ENCODE measurements at places on chromosomes 1 and 21. TPM values are rescaled to one million over a fixed set of nuclear protein-coding genes. Genes with fewer than 3 reads are reported as not detected.

DNA sequence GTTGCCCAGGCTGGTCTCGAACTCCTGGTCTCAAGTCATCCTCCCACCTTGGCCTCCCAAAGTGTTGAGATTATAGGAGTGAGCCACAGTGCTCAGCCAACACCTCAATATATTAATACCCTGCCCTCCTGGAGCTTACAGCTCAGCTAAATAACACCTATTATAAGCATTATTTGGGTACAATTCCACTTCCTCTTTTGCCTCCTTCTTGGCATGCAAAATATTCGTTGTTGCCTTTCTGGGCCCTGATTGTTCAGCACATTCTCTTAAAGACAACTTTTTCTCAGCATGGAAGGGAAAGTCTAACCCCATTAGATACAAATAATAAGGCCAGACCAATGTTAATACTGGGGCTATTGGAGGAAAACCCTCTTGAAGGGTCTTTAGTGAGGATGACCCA, 2.8 kb downstream of the PAQR7 start:
- no peak overlapping the region for H3K4me3 ChIP-seq
- no peak overlapping the region for H3K27ac ChIP-seq

DNA sequence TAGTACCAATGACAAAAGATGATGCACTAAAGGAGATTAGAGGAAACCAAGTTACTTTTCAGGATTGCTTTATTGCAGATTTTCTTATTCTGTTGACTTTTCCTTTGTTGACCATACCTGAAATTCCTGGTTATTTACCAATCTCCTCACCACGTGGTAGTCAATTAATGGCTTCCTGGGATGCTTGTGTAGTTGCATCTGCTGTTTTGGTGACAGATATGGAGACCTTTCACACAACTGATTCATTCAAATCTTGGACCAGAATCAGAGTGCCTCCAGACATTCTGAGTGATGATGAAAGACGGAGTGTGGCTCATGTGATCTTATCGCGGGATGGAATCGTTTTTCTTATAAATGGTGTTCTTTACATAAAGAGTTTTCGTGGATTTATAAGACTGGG, 91.3 kb downstream of the CATSPERE start:
- DNase-seq: no peak
- H3K36me3 ChIP-seq: no peaks in the 10 kb centered on the region
- no peaks in the 10 kb centered on the region for H3K4me1 ChIP-seq
- H3K27ac ChIP-seq: no peak overlapping the region
- H3K4me3 ChIP-seq: no peak overlapping the region

DNA sequence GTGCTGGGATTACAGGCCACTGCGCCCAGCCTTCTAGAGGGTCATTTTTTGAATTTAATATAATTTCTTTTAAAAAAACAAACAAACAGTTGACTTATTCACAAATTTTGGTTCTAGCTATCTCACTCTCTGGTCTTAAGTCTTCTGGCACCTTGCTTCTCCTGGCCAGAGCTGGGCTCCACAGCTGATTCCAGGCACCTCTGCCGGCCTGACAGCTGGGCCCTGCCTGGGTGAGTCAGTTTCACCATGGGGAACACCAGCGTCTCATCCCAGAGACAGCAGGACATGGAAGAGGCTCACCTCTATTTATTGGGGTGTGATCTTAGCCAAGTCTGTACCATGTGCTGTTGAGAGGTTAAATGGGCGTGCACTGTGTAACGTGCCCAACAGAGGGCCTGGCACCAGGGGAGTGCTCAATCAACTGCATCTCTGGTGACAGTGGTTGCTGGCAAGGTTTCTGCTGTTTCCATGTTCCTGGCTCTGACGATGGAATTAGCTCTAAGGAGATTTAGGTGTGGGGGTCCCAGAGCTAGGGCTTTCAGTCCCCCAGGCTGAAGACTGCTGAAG, 956 bp downstream of the CPLANE2 start:
- H3K27me3 ChIP-seq: no peaks in the 10 kb centered on the region
- no peak for DNase-seq
- H3K36me3 ChIP-seq: no peaks in the 10 kb centered on the region
- H3K4me1 ChIP-seq: no peaks in the 10 kb centered on the region
- peak overlapping the region; percentile 75 for H3K4me3 ChIP-seq
- no peak overlapping the region for H3K27ac ChIP-seq

GRCh38 chr21:41653243-41653953, 113.5 kb downstream of the RIPK4 start:
- DNase-seq: no peak
- H3K27ac ChIP-seq: no peak overlapping the region
- no peak overlapping the region for H3K4me3 ChIP-seq
- no peaks in the 10 kb centered on the region for H3K36me3 ChIP-seq

GCSAML gene
- total RNA-seq: not detected

TENT5C gene
- 0.60 TPM for total RNA-seq

- H3K27me3 ChIP-seq: no peaks in the 10 kb centered on the region
- no peaks in the 10 kb centered on the region for H3K4me1 ChIP-seq
- no peaks in the 10 kb centered on the region for H3K36me3 ChIP-seq
- no peak overlapping the region for H3K27ac ChIP-seq
These were observed 283.2 kb downstream of the PTBP2 start for GRCh38 chr1:97004743-97005142.

DNA sequence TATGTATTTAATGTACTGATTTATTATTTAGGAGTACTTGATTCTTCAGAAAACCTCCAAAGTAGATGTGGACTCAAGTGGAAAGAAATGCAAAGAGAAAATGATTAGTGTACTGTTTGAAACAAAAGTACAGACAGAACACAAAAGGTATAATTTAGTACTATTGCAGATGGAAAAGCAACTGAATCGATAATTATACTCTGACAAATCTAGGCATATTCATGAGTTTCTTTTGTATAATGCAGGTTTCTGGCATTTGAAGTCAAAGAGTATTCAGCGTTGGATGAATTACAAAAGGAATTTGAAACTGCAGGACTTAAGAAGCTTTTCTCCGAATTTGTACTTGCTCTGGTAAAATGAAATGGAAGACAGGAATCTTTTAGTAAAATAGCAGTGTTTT, 12.5 kb downstream of the RWDD3 start:
- DNase-seq: no peak
- H3K36me3 ChIP-seq: peaks cover 39% of the 10 kb centered on the region
- no peak overlapping the region for H3K4me3 ChIP-seq
- H3K27me3 ChIP-seq: no peaks in the 10 kb centered on the region

C1orf141 gene
- total RNA-seq: not detected
